ENCODE measurements at places on chromosomes 3 and 15. TPM values are rescaled to one million over a fixed set of nuclear protein-coding genes. Genes with fewer than 3 reads are reported as not detected.

SKOR1 gene
- polyA plus RNA-seq, result 17.0 TPM

ALDH1L1 gene
- 75.2 TPM for polyA plus RNA-seq

DNA sequence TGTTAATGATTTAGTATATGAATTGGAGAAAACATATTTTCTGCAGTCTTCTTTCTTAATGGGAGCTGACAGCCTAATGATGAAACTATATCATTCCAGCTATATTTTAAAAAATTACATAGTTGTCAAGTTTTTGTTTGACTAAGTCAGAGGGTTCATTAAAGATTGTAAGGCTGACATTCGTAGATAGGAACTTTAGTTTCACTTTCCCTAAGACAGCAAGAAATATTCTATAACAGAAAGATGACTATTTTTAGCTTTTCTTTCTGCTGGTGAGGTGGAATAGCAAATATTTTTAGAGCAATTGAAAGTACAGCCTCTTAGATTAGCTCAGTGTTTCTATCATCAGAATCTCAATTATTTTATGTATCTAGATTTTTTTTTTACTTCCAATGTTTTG is 60.2 kb downstream of the PIAS1 start:
- peak; percentile 3 for DNase-seq

- no peak for DNase-seq
Observed at GRCh38 chr3:196969660-196970546, 1.3 kb upstream of the PIGZ start.

GRCh38 chr3:179091113-179091512 is 19.5 kb upstream of the ZMAT3 start:
- DNase-seq, result no peak

GRCh38 chr3:15331606-15332404 is 581 bp downstream of the SH3BP5 start:
- DNase-seq, result no peak

DNA sequence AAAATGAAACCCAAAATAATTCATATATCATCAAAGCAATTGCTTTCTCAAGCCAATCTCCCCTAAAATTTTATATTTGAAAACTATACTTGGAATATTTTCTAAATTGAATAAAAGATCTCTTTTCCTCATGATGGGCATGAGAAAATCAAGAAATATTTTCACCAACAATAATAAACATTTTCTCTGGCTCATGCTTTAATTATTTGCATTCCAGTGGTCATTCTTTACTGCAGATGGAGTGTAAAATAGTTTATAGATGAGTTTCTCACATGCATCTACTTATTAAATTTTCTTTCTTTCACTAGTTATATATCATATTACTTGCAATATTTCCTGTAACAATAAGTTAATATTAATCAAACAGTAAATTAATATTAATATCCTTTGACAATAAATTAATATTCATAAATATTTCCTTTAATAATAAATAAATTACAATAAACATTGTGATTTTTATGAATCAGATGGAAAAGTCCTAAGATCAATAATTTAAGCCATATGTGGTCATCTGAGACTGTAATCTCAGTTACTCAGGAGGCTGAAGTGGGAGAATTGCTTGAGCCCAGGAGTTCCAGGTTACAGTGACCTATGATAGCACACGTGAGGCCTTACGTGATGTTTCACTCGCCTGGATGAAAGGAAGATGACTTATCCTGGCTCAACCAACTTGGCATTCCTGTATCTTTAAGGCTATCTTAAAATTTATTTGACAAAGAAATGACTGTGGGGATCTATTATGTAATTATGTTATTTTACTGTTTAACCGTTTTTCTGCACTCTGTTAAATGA is 958.8 kb downstream of the ZPLD1 start:
- no peak for DNase-seq

GRCh38 chr15:59687836-59688235 is 1.3 kb downstream of the BNIP2 start:
- no peak for DNase-seq

Data from spinal cord (tissue), 10 donors.